ENCODE measurements at places on chromosomes 12 and 14. TPM values are rescaled to one million over a fixed set of nuclear protein-coding genes. Genes with fewer than 3 reads are reported as not detected.

- no peaks in the 10 kb centered on the region for H3K27me3 ChIP-seq
- no peak overlapping the region for H3K27ac ChIP-seq
- no peaks in the 10 kb centered on the region for H3K36me3 ChIP-seq
- no peak overlapping the region for H3K4me3 ChIP-seq
- no peak for DNase-seq
- H3K4me1 ChIP-seq = no peaks in the 10 kb centered on the region
Measured at GRCh38 chr14:84670796-84671195, 859.1 kb upstream of the FLRT2 start.

OR4E2 gene
- not detected for polyA plus RNA-seq

CACNA2D4 gene
- 6.0 TPM for polyA plus RNA-seq

GRCh38 chr14:89586258-89587135, 169.5 kb upstream of the FOXN3 start:
- no peak for DNase-seq
- H3K27me3 ChIP-seq = no peaks in the 10 kb centered on the region
- no peak overlapping the region for H3K4me3 ChIP-seq
- no peak overlapping the region for H3K27ac ChIP-seq
- no peaks in the 10 kb centered on the region for H3K36me3 ChIP-seq

GRCh38 chr14:74653386-74654138, 41.5 kb upstream of the LTBP2 start:
- H3K4me1 ChIP-seq = no peaks in the 10 kb centered on the region
- no peak overlapping the region for H3K27ac ChIP-seq
- no peaks in the 10 kb centered on the region for H3K27me3 ChIP-seq
- no peak for DNase-seq
- H3K4me3 ChIP-seq = no peak overlapping the region

GRCh38 chr12:29160230-29160629, 11.2 kb downstream of the FAR2 start:
- no peak overlapping the region for H3K27ac ChIP-seq
- H3K4me1 ChIP-seq = peaks cover 12% of the 10 kb centered on the region
- H3K27me3 ChIP-seq = no peaks in the 10 kb centered on the region
- H3K4me3 ChIP-seq = no peak overlapping the region
- DNase-seq = no peak
